ENCODE measurements at places on chromosomes 6 and 20.

DNA sequence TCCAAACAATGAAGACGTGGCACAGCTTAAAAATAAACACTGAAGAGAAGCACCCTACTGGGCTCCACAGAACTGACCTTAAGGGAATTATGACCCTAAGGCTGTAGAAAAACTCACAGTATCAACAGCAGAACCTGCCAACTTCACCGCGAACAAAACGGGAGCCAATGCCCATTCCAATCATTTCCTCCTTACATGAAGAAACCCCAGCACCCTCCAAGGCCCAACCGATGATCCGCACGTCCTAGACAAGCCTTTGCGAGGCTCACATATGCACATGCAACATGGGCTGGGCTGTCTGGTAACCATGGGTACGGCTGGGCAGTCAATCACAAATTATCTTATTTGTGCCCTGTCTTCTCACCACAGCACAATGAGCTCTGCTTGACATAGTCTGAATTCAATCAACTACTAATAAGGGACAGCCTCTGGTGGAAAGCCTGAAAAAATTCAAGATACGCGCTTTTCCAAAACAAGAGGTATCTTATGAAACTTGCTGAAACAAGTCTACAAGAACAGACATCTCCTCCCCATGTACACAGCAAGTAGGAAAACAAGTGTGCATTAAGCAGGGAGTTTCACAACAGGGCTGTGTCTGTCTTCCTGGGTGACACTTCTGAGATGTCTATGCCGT is 1.7 kb downstream of the DIDO1 start:
- no peak for DNase-seq

DNA sequence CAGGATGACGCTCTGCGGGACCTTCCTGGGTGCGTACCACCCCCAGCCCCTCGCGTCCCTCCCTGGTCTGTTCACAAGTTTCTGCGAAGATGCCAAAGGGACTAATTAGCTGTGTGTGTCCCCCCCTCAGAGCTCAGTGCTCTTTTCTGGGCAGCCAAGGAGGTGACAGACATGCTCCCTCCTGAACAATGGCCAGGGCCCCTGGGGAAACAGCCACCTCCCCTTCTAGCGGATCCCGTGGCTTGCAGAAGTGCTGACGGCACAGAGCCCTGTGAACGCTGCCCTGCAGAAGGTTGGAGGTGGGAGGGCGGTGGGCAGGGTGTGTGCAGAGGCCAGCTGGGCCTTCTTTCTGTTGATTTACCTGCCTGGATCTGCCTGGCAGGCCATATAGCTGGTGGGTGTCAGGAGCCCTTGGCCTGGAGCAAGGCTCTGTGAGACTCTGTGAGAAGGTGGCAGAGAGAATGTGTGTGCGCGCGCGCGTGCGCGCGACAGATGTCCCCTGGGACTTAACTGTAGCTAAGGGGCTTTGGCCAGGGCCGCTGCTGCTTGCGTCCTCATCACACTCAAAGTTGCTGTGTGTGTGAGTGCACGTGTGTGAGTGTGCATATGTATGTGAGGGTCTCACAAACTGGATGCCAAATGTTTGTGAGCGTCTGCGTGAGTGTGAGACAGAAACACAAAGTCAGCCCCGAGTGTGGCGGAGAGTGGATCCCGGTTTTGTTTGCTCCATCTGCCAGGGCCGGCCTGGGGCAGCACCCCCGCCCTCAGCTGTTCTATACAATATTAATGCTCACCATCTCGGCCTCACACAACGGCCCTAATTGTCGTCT is 3.5 kb upstream of the MYT1 start:
- no peak for DNase-seq

- DNase-seq, result no peak
Observed at GRCh38 chr6:36160147-36160760, 29.9 kb downstream of the MAPK13 start.

DNA sequence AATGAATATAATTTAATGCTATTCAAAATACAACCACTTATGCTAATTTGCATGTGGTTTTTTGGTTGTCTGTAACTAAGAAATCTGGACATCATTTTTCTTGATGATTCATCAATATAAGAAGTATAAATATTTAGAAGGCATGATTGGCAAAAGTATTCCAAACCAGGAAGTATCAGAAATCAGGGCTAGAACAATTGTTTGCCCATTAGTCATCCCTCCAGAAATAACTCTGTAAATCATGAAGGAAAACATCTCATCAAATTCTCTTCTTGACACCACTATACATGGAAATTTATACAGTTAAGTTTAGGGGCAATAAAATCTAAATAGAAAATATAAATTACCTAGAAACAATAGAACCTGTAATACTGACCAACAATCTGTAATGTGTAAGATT is 554.7 kb upstream of the HS3ST5 start:
- DNase-seq, result no peak

DNA sequence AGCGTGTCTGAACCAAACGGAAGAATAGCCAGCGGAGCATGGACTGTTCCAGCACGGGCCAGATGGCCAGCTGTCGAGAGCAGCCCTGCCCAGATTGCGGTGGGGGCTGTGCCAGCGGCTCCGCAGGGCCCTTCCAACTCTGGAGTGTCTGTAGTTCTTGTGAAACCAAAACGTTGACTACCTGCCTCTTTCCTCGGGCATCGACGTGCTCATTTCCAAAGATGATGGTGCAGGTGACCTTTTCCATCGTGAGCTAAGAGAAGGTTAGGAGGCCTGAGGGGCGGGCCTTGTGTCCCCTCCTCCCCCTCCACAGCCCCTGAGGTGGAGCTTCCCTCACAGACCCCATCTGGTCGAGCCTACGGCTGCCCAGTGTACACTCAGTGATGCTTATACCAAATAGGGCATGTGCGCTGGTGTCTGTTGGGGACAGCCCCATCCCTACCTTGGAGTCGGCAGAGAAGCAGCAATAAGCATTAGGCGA is 12.9 kb upstream of the C20orf144 start:
- no peak for DNase-seq

- DNase-seq, result no peak
Observed at GRCh38 chr6:115935361-115935760, 125.3 kb downstream of the FRK start.

GRCh38 chr6:122200440-122200839 is 199.0 kb upstream of the HSF2 start:
- no peak for DNase-seq

DNA sequence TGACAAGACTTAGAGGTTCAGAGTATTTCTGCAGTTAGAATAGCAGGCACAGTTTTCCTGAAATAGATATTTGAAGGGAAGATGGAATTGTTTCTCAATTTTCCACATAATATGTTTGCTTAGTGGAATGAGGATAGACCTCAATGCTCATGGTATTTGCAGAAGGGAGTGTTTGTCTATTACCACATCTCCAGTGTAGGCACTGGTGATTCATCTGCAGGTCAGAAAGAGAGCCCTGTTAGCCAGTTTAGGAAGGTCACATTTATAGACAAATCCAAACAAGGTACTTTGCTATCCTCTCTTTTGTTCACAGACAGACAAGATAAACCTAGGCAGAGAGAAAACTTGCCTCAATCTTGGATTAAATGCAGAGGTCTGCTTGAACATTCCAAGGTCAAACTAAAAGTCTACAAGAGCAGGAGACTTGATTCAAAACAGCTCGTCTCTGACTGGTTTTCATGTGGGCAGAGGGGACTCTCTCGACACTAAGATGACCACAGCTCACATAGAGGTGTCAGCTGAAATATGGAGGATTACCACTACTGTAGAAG is 22.8 kb downstream of the ISM1 start:
- DNase-seq, result no peak

All from bone marrow (tissue), 2 donors.